ENCODE measurements at places on chromosomes 3 and 15.

- DNase-seq = peak; percentile 33
Measured at GRCh38 chr3:188439080-188439479, 285.1 kb downstream of the LPP start.

GRCh38 chr3:14726441-14726780, 51.5 kb downstream of the C3orf20 start:
- no peak for DNase-seq

- DNase-seq = no peak
Measured at GRCh38 chr3:109888026-109888425, 550.7 kb upstream of the DPPA4 start.

DNA sequence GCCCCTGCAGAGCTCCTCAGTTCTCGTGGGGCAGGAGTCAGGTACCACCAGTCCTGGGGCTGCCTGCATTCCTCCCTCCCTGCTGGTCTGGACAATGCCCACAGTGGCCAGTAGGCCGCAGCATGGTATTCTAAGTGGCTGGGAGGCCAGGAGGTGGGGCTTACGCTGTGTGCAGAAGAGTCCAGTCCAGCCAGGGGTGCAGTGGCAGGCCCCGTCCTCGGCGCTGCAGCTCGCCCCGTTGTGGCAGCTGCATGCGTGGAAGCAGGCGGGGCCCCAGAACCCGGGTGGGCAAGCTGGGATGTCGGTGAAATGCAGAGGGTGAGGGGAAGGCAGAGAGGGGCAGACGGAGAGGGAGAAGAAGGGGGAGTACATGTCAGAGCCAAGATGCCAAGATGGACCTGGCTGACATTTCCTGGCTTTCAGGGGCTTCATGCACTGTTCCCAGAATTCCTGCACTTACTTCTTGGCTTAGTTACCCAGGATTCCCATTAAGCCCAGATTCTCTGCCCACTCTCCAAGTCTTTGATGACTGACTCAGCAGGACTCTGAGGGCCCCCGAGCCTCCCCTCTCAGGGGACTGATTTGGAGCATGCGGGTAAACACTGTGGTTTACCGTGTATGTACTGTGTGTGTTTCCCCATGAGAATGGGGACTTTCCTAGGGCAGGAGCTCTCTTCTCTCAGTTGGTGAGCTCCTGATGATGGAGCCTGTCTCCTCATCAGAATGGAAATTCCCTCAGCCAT, 47.5 kb downstream of the RAB11A start:
- peak; percentile 65 for DNase-seq

DNA sequence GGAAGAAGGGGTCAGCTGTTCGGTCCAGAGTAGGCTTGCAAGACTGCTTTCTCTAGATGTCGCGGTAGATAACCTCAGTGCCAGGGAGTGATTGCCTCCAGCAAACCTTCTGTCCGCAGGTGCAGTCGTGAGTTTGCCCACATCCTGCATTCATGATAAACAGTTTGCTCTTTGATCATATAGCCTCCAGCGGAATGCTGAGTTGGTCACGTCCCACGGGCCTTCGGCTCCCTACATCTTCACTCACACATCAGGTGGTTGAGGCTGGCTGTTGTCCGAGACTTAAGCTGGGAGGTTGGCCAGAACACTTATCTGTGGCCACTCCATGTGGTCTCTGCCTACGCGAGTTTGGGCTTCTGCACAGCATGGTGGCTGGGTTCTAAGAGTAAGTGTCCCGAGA, 62.1 kb upstream of the NR2C2 start:
- DNase-seq = no peak

DNA sequence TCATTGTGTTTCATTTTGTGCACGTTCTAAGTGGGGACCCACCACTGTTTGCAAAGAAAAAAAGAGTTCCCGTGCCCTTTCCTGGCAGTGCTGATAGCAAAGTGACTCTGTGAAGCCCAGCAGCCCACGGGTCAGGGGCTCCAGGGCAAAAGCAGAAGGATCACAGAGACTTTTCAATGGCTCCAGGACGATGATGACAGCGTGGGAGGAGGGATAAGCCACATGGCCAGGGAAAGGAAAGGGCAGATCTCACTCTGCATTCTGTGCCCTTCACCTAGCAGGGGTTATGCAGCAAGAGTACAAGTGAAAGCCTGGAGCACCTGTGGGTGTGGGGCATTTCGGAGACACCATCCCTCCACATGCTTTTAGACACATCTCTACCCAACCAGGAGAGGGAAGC, 35.4 kb downstream of the SEMA5B start:
- no peak for DNase-seq

GRCh38 chr3:38354588-38355330, 8.2 kb downstream of the XYLB start:
- DNase-seq = peak; percentile 68

DNA sequence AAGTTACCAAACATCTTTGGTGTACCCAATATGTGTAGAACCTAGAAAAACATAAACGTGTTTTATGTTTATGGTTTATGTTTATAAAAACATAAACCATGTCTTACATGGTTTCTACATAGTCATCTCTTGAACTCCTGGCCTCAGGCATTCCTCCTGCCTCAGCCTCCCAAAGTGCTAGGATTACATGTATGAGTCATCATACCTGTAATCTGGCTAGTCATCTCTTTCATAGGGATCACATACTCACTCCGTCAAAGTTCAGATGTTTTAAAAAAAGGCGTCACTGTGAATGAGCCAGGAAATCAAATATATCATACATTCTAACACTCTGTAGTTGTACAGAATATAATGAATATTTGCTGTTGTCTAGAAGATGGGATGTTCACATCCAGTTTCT, 178.6 kb downstream of the CPNE4 start:
- no peak for DNase-seq

GRCh38 chr3:23701716-23702597, 103.8 kb upstream of the UBE2E1 start:
- DNase-seq = peak; percentile 63

DNA sequence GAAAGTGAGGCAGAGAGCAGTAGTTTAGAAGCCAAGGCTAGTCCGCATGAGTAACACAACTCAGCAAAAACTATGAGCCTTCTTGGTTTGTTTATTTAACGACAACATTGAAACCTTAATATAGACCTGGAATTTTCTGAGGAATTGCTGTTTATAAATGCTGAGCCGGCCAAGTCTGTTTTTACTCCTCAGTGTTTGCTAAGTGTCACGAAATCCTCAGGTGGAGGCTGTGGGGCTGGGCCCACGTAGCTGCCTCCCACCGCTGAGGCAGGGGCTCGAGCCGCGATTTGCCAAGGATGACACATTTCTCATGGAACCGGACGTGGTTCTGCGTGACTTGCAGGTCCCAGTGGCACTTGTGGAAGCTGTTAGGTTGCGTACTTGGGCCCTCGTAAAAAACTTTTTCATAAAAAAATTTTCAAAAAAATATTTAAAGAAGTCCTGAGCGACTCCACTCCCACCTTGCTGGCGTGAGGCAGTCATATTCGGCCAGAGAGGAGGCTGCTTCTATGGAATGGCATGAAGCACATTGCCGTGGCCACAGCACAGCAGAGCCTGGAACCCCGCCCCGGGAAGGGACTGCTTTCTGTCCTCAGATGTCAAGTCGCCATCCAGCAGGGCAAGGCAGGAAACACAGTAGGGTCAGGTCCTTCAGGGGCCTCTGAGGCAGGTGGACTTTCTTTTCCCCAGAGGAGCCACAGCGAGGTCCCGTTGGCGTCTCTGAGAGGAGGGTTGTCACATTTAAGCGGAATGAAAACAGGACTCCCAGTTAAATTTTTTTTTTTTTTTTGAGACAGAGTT, 64.8 kb upstream of the PCSK6 start:
- no peak for DNase-seq

- peak; percentile 57 for DNase-seq
Measured at GRCh38 chr3:134249935-134250716, 533 bp downstream of the RYK start.

DNA sequence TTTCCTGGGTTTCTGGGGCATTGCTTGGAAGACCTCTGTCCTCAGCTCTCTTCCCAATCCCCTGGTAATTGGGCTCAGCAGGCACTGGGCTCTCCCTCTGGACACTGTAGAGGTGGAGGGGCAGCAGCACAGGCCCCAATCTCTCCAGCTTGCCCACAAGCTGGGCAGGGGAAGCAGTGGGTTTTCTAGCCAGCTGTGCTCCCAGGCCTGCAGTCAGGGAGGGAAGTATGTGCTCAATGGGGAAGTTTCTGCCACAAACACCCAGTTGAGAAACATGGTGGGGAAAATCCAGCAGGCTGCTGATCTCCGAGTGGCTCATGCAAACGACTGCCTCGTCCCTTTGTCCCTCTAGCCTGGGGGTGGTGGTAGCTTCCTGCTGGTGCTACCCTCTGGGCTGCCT, 12.8 kb upstream of the RFT1 start:
- DNase-seq = no peak

- no peak for DNase-seq
Measured at GRCh38 chr3:59737241-59737640, 687.4 kb upstream of the CFAP20DC start.

Data from fibroblast of skin of right biceps (primary cell).